Renal cortex interstitium (tissue), 15 donors: ENCODE measurements at places on chromosomes 3 and 15. TPM values are rescaled to one million over a fixed set of nuclear protein-coding genes. Genes with fewer than 3 reads are reported as not detected.

CIAO2A gene
- 97.6 TPM for polyA plus RNA-seq

MAGI1 gene
- 33.5 TPM for polyA plus RNA-seq

SLC38A3 gene
- 7.3 TPM for polyA plus RNA-seq

- DNase-seq = no peak
These were observed 98.9 kb upstream of the SPRED1 start for GRCh38 chr15:38153781-38154180.

DNA sequence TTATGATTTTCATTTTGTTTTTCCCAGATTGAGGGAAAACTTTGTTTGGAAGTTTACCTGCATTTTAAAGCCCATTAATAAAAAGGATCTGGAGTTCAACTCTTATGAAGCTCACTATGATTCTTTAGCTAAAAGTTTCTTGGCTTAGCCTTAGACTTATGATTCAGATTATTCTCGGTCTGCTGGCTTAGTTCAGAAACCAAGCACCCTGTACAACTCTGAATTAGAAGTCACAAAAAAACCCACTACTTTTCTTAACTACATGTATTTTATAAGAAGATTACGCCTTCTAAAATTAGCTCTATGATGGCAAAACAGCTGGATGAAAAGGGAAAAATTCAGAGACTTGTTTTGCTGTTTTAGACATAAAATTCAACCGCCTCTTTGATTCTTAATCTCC is 14.3 kb upstream of the DENND4A start:
- no peak for DNase-seq

- no peak for DNase-seq
These were observed 50.0 kb upstream of the DGKG start for GRCh38 chr3:186411994-186412393.

- no peak for DNase-seq
These were observed 320.8 kb upstream of the CTNNB1 start for GRCh38 chr3:40878464-40878905.
